ENCODE measurements at places on chromosomes 16 and 17. TPM values are rescaled to one million over a fixed set of nuclear protein-coding genes. Genes with fewer than 3 reads are reported as not detected.

DNA sequence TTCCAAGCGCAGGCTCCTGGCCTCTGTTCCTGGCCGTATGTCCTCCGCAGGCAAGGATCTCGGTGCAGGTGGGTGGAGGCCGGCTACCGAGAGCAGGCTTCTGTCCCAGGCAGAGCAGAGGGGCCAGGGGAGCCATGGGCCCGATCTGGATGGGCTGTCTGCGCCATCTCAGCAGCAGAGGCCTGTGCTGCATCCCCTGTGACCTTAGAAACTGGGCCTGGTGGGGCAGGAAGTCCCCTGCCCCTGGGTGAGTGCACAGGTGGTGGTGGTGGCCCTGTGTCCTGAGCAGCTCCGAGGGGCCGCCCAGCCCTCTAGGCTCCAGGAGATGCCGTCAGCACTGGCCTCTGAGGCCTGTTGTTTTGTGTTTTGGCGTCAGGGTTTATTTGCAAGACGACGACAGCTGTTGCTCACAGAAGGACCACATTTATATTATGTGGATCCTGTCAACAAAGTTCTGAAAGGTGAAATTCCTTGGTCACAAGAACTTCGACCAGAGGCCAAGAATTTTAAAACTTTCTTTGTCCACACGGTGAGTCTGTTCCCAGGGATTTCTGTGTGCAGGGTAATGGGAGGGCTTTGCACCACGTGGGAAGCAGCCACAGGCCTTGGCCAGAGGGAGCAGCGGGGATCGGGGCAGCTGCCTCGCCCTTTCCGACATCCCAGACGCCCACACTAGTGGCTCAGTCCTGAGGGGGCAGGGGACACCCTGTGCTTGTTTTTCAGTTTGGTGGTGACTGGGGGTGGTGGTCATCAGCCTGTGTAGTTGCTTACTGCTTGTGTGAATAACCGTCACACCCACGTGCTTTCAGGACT lies 59.1 kb downstream of the PDPK1 start:
- DNase-seq: no peak

GRCh38 chr17:27671591-27671910 lies 40.6 kb downstream of the LGALS9 start:
- DNase-seq: no peak

DNA sequence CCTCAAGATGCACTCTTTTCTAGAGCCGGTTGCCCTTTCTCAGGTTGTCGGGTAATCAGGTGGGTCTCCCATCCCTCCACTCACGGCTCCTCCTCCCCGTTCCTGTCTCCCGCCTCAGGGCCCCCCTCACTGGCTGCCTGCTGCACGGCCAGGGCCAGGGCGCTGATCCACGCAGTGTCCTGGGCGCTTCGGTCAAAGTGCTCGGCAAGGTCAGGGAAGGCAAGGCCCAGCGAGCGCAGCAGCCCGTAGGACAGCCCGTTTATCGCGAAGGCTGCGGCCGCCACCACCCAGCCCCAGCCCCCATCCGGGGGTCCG lies 753 bp downstream of the SLC16A11 start:
- DNase-seq: no peak

- no peak for DNase-seq
Observed at GRCh38 chr17:45088741-45089140, 27.6 kb downstream of the NMT1 start.

DNA sequence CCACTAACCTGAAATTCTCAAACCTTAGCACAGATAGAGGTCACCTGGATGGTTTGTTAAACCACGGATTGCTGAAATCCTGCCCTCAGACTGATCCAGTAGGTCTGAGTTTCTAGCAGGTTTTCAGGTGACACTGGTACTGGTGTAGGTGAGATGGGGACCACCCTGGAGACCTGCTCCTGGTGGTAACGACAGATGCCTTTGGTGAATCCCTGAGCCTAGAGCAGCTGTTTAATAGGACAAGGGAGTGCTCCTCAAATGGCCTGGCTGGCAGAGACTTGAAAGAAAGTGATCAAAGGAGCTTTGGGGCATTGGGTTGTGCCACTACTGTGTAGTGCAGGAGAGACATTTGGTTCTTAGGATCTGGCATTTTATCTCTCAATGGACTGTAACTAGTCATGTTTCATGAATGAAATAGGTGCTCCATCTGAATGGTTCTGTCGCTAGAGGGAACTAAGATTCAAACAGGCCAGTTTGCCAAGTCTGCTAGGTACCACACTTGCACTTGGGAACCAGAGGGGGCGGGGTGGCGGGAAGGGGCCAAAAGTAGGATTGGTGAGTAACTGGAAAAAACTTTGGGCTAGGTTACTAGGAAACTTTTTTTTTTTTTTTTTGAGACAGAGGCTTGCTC lies 2.9 kb upstream of the IFI35 start:
- no peak for DNase-seq

The ASGR2 gene
- not detected for total RNA-seq

GRCh38 chr16:16960785-16961184 lies 510.0 kb downstream of the XYLT1 start:
- no peak for DNase-seq

Data from left colon (tissue), 2 donors.